ENCODE measurements at places on chromosomes 5 and 9.

GRCh38 chr5:78763659-78764189 is 115.2 kb upstream of the LHFPL2 start:
- DNase-seq: no peak

DNA sequence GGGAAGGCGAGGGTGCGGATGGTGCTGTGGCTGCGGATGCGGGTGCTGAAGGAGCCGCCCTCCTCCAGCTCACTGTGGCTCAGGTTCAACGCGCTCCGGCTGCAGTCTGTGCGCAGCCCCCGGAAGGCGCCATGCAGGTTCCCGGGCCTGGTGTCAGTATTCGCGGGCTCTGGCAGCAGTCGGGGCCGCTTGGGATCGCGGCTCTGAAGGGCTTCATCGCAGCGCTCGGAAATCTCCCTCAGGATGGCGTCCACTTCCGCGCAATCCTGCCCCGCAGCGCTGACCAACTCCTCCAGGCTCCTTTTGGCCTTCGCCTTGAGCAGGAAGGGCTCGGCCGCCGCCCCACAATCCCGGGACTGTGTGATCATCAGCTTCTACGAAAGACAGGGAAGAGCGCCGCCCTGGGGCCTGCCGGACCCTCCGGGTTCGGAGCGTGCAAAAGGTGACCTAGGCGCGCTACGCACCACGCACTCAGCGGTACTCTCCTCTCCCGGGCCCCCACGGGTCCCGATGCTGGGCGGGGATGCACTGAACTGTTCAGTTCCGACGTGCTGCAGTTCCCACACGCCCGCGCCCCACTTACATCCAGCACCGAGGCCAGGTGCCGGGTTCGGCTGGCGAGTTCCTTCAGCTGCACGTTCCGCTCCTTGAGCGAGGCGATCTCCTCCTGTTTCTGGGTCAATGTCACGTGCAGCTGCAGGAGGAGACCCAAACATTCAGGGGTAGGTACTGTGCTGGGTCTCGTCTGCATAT is 6.5 kb downstream of the MCIDAS start:
- no peak for DNase-seq

DNA sequence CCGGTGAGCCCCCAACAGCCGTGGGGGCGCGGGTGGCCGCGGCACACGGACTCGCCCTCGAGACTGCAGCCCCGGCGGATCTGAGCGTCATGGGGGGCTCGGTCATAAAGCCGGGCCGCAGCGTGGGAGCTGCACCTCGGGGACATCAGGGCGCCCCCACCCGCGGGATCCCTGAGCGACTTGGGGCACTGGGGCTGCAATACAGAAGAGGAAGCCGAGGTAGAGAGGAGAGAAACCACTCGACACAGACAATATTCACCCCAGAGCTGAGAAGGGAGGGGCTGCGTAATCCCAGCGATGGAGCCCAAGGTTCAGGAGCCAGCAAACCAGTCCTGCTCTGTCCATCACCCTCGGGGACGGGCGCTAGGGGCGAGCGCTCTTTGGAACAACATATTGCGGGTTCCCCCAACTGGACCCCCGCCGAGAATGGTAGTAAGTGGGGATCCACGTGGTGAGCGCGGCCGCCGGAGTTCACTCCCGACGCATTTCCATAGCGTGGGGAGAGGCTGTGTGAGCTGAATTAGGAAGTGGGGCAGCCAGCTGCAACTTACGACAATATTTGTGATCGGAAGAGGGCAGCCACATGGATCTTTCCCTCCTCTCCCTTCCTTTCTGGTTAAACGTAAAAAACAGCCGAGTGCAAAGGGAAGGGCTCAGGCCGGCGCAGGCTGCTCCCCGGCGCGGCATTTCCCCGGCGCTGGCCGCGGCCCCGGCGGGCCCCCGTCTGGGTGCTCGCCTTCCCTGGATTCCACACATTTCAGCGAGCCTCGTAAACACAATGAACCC is 9.9 kb downstream of the PTCH1 start:
- peak; percentile 29 for DNase-seq

- DNase-seq: no peak
These were observed 359.6 kb upstream of the SLC24A2 start for GRCh38 chr9:20148416-20148815.

DNA sequence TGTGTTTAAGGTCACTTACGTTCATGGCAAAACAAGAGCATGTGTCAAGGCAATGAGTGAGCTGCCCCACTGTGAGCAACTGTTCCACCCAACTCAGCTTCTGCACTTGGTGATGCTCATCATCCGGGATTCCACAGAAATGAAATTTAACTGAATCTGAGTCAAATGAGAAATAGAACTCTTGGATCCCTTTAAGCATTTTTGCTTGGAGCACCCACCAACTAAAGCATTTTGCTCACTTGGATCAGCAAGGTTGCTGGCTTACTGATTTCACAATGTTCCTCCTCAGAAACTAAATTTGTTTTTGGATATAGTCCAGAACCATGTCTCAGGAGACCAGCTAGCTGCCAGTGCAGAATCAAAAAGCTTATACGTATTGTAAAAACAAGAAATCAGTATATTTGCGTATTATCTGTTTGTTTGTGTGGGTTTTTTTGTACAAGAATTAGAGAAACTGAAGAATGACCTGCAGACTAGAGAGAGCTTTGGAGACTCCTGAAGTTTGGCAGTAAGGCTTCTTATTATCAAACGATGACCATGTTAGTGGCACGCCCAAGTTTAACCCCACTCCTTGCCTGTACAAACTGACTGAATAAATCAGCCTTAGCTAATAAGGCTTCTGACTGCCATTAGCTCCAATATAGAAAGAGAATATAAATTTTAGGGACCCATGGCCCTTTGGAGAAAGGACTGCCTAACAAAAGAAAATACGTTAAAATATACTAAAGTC is 153.8 kb upstream of the FST start:
- no peak for DNase-seq

GRCh38 chr5:57539281-57539701 is 56.7 kb upstream of the ACTBL2 start:
- no peak for DNase-seq

- peak; percentile 89 for DNase-seq
These were observed 2.1 kb upstream of the MLLT3 start for GRCh38 chr9:20624201-20625002.

DNA sequence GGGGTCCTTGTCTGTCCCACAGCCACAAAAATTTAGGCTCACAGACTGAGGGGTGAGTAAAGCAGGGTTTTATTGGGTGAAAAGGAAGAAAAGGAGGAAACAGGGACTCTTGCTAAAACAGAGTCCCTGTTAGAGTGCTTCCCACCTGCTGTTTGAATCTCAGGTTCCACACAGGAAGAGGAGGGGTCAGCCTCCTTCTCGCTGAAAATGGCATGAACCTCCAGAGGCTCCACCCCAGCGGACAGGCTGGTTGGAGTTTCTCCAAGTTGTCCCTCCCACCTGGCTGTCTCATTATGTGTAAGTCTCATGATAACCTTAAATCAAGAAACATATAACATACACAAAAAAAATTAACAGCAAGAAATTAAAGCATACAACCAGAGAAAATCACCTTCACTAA is 28.3 kb upstream of the UHRF2 start:
- no peak for DNase-seq

GRCh38 chr9:94026816-94027215 is 57.4 kb upstream of the PTPDC1 start:
- DNase-seq: no peak

GRCh38 chr5:158054223-158055110 is 195.5 kb upstream of the CLINT1 start:
- no peak for DNase-seq

GRCh38 chr9:131394464-131395156 is 724 bp downstream of the PRRC2B start:
- peak; percentile 67 for DNase-seq

GRCh38 chr5:34928267-34928666 is 1.1 kb upstream of the DNAJC21 start:
- DNase-seq: no peak

- DNase-seq: no peak
These were observed 41.8 kb downstream of the GRAMD2B start for GRCh38 chr5:126464959-126465358.

DNA sequence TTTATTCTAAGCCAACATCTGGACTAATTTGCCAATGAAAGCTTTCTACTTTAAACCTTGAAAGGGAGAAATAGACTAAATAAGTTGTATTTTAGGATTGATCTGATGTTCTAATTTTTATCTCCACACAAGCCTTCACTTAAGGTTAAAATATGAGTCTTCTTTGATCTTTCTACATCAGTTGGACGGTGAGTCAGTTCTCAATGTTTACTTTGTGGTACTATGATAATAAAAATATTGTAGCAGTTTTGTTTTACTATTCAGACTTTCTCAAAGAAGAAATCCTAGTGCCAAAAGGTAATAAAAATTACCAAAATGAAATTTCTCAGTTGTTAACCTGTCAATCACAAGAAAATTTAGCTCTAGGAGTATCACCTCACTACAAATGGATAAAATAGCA is 203.5 kb upstream of the RGMB start:
- DNase-seq: no peak

DNA sequence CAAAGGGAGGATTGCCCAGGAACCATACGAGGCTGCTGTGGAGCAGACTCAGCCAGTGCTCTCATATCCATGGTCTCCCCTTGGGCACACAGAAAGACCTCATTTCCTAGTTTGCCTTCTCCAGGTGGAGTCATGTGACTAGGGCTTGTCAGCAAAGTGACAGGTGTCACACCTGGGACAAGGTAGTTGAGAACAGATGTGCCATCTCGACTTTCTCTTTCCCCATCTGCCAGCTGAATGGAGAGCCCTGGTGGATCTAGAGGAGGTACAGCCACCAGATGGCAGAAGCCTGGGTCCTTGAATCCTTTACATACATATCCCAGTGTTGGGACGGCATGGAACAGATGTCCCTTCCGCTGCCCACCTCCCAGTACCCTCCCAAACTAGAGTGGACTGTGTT is 42.9 kb upstream of the ALDOB start:
- no peak for DNase-seq

GRCh38 chr9:113511856-113512761 is 48.6 kb downstream of the RGS3 start:
- peak; percentile 61 for DNase-seq

DNA sequence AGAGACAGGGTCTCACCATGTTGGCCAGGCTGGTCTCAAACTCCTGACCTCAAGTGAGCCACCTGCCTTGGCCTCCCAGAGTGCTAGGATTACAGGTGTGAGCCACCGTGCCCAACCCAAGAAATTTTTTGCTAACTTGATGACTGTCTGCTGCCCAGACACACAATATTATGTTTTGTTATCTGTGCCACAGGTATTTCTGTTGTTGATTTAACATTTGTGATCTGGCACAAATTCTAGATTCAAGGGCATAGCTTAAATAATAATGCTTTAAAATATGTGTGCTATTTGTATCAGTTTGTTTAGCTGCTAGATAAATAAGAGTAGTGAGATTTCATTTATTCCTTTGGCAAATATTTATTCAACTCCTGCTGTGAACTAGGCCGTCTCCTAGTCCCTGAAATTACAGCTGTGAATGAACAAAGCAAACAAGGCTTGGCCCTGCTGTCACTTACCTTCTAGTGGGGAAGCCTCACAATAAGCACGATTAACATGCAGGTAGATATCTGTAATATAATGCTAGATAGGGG is 35.3 kb downstream of the GAPVD1 start:
- DNase-seq: no peak

GRCh38 chr9:105127863-105128220 is 116.6 kb upstream of the SLC44A1 start:
- peak; percentile 85 for DNase-seq

GRCh38 chr5:8396756-8397155 is 527.8 kb downstream of the MTRR start:
- no peak for DNase-seq

- no peak for DNase-seq
These were observed 37.0 kb upstream of the CRB2 start for GRCh38 chr9:123318961-123319421.

DNA sequence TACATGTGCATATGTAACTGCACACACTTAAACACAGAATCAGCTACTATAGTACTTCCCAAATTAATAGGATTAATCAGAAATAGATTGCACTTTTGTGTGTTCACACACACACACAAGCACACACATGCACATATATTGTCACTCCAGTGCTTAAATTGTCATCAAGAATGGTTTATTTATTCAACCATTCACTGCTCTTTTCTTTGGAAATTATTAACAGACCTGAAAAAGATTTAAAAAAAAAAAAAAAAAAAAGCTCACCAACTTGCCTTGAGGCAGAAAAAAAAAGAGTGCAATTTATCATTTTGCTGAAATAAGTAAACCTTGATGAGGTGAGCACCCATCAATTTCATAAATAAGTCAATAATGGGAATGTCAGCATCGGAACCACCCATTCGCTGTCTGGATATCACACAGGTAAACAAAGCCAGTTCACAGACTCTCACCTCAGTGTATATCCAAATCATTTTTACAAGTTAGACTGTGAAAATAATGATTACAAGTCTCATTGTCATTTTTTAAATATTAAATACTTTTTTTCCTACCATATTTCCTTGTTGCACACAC is 562.8 kb downstream of the BNC2 start:
- DNase-seq: no peak

- DNase-seq: no peak
These were observed 94.7 kb downstream of the RICTOR start for GRCh38 chr5:38979535-38979934.

DNA sequence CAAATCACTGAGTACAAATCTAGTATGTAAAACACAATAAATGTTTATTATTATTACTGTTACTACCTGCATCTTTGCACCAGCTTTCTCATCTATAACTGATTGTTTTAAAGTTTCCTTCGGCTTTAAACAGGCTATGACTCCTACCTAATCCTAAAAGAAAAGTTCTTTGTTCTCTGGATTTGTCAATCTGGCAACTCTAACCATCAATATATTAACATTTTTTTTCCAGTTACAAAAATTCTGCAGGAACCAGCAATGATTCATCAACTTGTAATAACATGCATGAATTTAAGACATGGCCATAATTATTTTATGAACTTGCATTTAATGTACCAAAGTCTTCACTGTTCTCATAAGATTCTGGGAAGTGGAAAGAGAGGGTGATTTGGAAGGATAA is 228.5 kb downstream of the PIK3R1 start:
- DNase-seq: no peak

DNA sequence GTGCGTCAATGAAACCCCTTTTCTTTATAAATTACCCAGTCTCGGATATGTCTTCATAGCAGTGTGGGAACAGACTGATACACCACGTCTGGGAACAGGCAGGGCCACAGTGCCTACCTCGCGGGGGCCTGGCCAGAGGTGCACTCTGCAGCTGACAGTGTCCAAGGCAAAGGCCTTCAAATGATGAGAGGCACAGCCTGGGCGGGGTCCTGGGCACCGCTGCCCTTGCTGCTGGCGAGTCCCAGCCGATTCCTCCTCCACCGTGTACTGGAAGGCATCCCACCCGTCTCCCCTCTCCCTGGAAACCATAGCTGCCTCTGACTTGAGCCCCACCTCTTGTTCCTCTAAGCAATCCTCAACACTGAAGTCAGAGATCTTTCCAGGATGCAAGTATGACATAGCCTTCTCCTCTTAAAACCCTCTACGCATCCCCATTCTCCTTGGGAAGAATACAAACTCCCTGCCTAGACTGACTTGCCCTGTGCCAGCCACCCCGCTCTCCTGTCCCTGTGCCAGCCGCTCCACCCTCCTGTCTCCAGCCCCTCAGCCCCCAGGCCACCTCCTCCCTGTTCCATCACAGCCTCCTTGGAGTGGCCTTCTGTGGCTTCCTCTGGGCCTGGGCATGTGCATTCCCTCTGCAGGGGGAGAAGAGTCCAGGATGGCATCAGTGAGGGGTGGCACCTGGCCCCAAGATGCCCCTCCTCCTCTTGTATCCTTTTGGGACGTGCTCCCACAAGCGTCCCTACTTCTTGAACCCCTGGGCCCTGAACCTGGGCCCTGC is 8.1 kb upstream of the COL5A1 start:
- no peak for DNase-seq
